ENCODE measurements at places on chromosomes 5 and 9.

DNA sequence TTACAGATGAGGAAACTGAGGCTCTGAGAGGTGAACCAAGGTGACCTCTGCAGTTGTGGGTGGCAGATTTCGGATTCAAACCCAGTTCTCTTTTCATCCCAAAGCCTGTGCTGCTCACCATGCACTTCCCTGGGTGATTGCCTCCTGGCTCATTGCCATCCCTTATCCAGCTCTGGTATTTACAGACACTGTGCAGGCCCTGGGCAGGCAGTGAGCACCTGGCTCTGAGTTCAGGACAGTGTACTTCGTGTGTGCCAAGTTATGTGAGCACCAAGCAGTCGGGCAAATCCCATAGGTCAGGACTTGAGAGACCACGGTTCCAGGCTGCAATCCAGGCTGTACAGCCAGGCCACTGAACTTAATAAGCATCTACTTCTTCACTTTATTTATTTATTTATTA lies 1.4 kb downstream of the LRSAM1 start:
- no peak for DNase-seq
- H3K27me3 ChIP-seq: no peaks in the 10 kb centered on the region
- no peak overlapping the region for H3K27ac ChIP-seq

DNA sequence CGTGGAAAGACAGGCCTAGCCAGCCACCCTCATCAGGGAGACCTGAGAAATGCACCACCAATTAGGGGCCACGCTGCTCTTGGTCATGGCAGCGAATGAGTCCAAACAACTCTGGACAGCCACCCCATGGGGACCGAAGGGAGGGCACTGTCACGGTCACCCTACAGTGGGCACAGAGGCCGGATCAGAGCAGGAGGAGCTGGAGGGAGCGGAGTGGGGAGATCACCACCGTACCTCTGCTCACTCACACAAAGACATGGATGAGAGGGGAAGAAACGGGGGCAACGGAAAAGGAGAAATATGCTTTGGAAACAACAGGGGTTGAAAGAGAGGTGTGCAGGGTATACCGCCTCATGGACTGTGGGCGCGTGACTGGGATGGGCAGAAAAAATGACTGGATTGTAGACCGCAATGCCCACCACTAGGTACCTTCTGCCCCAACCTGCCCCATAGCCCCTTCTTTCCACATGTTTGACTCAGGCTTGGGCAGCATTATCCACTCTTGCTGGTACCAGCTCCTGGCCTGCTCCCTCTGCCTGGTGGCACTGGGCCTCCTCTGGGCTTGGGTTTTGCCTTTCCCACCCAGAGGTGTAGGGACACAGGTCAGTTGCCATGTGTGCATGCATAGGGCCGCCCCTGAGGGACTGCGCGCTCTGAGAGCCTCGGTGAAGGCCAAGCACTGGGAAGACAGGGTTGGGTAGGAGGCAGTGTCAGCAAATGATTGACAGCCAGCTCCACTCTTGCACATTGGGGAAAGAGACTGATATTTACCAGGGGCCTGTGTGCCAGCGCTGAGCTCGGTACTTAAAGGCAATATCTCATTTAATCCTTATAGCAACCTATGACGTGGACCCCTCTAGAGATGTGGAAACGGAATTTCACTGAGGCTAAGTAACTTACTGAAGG lies 76.6 kb downstream of the CRB2 start:
- no peak overlapping the region for H3K4me3 ChIP-seq
- DNase-seq: no peak
- H3K36me3 ChIP-seq: peaks cover 6% of the 10 kb centered on the region
- no peak overlapping the region for H3K27ac ChIP-seq
- H3K4me1 ChIP-seq: peaks cover 3% of the 10 kb centered on the region
- H3K27me3 ChIP-seq: no peaks in the 10 kb centered on the region

DNA sequence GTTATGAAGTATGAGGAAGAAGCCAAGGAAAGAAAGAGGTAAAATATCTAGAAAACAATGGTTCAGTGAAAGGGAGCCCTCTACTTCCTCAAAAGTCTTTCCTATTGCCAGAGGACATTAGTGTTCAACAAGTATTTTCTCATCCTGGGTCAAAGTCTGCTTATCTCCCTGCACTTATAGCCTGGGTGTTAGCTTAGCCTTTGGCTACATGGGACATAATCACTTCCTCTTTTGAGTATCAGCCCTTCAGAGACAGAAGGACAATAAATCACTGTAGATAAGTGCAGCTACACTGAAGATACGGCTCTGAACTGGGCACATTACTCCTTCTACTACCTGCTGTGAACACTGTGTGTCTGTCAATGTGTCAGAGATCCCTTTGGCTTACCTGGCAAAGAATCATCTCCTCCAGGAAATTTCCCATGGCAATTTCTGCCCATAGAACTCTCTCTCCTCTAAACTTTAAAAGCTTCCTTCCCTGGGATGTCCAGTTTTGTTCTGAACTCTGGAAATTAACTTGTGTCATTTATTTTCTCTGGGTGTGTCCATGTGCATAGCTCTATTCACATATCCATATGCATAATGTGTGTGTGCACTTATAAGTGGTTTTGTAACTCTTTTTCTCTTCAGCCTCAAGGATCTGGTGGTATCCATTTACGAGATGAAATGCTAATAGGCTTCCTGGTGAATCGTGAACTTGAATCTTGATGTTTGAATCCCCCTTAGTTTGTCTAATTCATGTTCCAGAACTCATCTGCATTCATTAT lies 30.0 kb upstream of the RECK start:
- DNase-seq: no peak
- H3K36me3 ChIP-seq: peaks cover 3% of the 10 kb centered on the region
- H3K27me3 ChIP-seq: peaks cover 60% of the 10 kb centered on the region
- H3K27ac ChIP-seq: no peak overlapping the region

DNA sequence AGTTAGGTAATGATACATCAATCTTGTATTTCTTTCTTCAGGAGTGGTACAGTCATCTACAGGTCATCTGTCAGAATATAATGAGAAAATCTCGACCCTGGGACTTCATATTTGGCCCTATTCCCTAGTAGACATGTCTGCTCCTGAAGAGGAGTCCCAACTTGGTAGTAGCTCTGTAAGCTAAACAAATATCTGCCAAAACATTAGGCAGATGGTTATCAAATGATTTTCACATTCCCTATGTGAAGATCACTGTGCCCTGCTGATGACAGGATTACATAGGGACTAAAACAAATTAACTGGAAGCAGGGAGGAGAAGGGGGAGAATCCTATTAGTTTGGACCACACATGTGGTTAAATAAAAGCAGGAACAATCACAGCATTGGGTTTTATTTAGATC lies 138.6 kb upstream of the NFIB start:
- no peaks in the 10 kb centered on the region for H3K36me3 ChIP-seq
- H3K4me1 ChIP-seq: no peaks in the 10 kb centered on the region
- no peak overlapping the region for H3K27ac ChIP-seq
- H3K4me3 ChIP-seq: no peak overlapping the region
- H3K27me3 ChIP-seq: no peaks in the 10 kb centered on the region
- DNase-seq: no peak

GRCh38 chr9:125255781-125256391 lies 5.7 kb upstream of the GAPVD1 start:
- no peak for DNase-seq
- peaks cover 1% of the 10 kb centered on the region for H3K4me1 ChIP-seq
- no peaks in the 10 kb centered on the region for H3K36me3 ChIP-seq
- no peak overlapping the region for H3K27ac ChIP-seq
- H3K27me3 ChIP-seq: peaks cover 4% of the 10 kb centered on the region

DNA sequence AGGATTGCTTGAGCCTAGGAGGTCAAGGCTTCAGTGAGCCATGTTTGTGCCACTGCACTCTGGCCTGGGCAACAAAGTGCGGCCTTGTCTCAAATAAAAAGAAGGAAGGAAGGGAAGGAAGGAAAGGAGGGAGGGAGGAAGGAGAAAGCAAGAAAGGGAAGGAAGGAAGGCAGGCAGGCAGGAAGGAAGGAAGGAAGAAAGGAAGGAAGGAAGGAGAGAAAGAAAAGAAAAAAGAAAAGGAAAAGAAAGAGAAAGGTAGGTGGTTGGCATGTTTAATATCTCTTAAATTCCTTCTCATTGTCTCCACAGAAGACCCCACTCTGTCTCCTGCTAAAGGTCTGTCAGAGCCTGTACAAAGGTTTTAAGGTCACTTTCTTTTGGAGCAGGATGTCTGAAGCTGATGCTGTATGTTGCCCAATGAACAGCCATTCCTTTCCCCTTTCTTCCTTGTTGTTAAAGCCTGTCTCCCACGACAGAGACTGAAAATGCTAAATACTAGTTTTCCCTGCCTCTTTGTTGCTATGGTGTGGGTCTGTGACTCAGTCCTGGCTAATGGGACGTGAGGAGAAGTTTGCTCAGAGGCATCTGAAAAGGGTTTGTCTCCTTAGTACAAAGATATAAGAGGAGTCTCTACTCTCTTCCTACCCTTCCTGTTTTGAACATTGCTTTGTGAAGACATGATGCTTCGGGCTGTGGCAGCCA lies 213.3 kb downstream of the PCSK1 start:
- H3K36me3 ChIP-seq: no peaks in the 10 kb centered on the region
- no peaks in the 10 kb centered on the region for H3K4me1 ChIP-seq
- no peak overlapping the region for H3K4me3 ChIP-seq
- no peak for DNase-seq

- no peaks in the 10 kb centered on the region for H3K27me3 ChIP-seq
- H3K4me3 ChIP-seq: no peak overlapping the region
- H3K4me1 ChIP-seq: no peaks in the 10 kb centered on the region
- H3K27ac ChIP-seq: no peak overlapping the region
- no peaks in the 10 kb centered on the region for H3K36me3 ChIP-seq
Measured at GRCh38 chr9:88746029-88746742, 211.2 kb downstream of the NXNL2 start.

DNA sequence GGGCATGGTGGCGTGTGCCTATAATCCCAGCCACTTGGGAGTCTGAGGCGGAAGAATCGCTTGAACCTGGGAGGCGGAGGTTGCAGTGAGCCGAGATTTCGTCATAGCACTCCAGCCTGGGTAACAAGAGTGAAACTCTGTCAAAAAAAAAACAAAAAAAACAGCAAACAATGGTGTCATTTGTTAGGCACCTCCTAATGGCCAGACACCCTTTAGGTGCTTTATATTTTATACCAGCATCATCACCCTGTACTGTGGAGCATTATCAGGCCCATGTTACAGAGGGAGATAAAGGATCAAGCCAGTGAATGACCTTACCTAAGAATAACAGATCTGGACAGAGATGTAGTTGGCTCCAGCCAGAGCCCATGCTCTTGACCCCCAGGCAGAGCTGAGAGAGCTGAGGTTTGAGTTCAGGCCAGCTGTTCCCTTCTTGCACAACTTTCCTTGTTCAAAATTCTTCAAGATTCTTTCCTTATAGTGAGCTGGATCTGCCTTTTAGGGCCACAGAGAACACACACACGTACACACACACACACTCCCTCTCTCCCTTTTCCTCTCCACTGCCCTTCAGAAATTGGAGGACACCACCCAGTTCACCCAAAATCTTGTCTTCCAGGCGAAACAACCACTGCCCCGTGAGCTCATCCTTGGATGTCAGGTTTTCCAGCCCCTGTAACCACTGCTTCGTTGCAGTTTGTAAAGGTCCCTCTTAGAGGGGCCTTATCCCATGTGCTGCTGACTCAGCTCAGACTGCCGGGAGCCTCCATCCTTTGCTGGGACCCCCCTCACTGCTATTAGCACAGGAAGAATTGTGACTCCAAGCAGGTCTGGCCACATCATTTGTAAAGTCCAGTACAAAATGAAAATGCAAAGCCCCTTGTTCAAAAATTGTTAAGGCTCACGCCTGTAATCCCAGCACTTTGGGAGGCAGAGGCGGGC lies 10.4 kb upstream of the PTGES start:
- H3K4me1 ChIP-seq: peaks cover 4% of the 10 kb centered on the region
- H3K4me3 ChIP-seq: no peak overlapping the region
- DNase-seq: no peak

DNA sequence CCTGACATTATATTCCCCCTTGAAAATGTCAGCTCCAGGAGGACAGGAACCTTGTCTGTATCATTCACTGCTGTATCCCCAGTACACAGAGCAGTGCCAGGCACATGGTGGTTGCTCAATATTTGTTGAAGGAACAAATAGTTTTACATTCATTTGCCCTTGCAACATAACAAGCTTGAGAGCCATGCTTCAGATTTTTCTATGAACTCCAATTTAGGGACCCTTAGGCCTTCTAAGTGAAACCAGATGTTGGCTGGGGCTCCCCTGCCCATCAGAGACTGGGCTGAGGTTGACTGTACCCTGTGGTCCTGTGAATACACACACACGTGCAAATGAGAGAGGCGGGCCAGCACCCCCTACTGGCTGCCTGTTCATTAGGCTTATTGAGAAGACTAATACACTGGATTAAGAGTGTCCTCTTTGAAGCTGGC lies 214.9 kb upstream of the WWC1 start:
- H3K4me3 ChIP-seq: no peak overlapping the region
- no peak for DNase-seq
- peaks cover 2% of the 10 kb centered on the region for H3K27me3 ChIP-seq
- H3K4me1 ChIP-seq: peaks cover 7% of the 10 kb centered on the region

DNA sequence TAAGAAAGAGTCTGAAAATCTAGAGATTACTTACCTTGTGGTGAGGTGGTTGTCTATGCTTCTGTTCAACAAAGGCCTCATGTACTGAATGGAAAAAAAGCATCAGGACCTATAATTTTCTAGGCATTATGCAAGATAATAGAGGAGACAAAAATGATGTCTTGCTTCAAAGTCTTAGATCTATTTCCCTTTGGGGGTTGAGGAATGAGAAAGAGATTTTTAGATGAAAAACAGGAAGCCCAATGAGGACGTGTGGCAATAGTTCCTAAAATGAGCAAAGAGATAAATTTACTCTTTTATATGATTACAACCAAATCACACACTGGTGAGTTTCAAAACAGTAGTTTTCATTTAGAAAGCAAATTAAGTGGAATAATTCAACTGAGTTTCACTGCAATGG lies 99.5 kb downstream of the GHR start:
- no peaks in the 10 kb centered on the region for H3K4me1 ChIP-seq
- no peak for DNase-seq
- no peaks in the 10 kb centered on the region for H3K36me3 ChIP-seq
- H3K27ac ChIP-seq: no peak overlapping the region
- peaks cover 5% of the 10 kb centered on the region for H3K27me3 ChIP-seq
- H3K4me3 ChIP-seq: no peak overlapping the region

GRCh38 chr5:154385236-154385512 lies 60.6 kb upstream of the SAP30L start:
- peaks cover 33% of the 10 kb centered on the region for H3K36me3 ChIP-seq
- DNase-seq: no peak
- no peak overlapping the region for H3K27ac ChIP-seq
